A549 treated with ZK216348 at 1 μM for 4 hours (cell line): ENCODE measurements at places on chromosomes 11 and 22. TPM values are rescaled to one million over a fixed set of nuclear protein-coding genes. Genes with fewer than 3 reads are reported as not detected.

Gene VSIG10L2
- not detected in 5 replicates for total RNA-seq

Gene DDIAS
- total RNA-seq, result 13.1 to 18.1 TPM (median 14.7 TPM) in 5 replicates

Gene MGAT3
- total RNA-seq, result 0.20 to 0.76 TPM (median 0.56 TPM) in 5 replicates

Gene OR10A3
- not detected in 5 replicates for total RNA-seq

Gene TYR
- total RNA-seq, result not detected in 5 replicates

Gene ANO5
- 1.2 to 1.8 TPM (median 1.7 TPM) in 5 replicates for total RNA-seq
